ENCODE measurements at places on chromosomes 6 and 20.

GRCh38 chr6:69220375-69220774 lies 576.4 kb downstream of the LMBRD1 start:
- DNase-seq = no peak

DNA sequence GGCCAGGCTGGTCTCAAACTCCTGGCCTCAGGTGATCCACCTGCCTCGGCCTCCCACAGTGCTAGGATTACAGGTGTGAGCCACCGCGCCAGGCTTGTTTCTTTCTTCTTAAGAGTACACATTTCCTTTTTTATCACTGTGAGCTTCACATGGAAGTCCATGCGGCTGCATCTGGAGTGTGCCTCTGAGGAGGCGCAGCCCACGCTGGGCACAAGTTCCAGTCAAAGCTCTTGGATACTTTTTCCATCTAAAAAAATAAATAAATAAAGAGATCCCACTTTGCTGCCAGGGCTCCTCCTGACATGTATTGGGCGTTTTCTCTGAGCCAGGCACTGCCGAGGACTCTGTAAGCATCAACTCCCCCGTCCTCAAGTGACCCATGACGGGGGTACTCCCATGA lies 123.0 kb downstream of the PREX1 start:
- DNase-seq = no peak

GRCh38 chr20:40390654-40391053 lies 298.4 kb downstream of the MAFB start:
- no peak for DNase-seq

DNA sequence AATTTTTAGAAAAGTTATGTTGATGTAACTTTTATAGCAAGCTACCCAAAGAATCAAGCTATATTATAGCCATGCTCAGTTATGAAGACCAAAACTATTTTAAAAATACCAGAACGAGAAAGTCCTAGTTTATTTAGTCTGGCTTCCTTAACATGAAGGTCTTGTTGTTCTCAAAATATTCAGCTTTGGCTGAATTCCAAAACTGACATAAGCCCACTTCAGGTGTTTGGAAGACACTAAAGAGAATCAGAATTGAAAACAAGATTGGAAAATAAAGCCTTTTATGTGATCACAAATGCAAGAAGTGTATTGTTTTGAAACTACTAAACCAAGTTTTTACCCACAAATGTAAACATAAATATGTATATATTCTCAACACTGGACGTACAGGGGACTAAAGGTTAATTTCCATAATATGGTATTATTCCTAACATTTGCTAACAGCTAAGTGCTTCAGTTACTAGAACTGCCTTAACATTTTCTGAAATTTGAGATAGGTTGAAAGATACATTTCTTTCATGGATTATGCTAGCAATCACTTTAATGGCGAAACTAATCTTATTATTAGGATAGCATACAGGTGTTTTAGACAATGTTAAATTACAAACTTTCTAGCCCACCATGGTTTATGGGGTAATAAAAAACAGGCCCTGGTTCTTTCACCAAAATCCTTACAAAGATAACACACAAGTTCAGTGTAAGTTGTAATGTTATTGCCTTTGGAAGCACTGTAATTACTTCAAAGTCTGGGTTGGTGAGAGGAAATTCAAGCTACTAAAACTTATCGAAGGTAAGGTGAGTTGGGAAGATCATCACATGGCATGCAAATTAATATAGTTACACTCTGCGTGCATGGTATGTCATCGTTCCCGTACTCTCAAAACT lies 1.6 kb downstream of the MAP3K5 start:
- no peak for DNase-seq

- DNase-seq = no peak
Measured at GRCh38 chr20:11459090-11459890, 458.4 kb upstream of the BTBD3 start.

- no peak for DNase-seq
Measured at GRCh38 chr6:166586424-166587156, at the start of gene RAMACL. RAMACL (minus strand) TSS chr6:166586678; CDS start chr6:166586477, 201 bp downstream.

DNA sequence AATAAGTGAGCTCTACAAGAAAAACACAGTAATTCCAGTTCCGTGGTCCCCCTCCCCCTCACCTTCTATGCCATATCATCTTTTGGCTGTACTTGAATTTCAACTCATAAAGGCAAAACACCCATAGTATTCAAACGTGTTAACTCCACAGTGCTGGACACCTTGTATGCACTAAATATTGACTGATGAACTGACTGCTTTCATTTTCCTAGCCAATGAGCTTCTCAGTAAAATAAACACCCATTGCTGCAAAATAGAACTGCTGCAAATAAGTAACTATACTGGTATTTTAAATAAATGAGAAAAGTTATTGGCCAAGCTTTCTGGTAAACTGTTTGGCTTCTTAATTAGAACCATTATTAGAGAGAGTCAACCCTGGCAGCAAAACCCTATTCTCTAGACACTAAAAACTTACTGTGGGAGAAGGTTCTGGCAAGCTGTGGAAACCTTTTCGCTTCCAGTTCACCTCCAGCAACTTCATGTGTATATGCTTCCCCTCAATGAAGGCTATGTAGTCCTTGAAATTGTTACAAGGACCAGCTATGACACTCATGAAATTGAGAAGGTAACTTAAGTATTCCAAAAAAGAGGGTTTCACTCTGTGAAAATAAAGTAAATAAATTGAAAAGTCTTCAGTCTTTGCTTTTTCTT lies 86.0 kb downstream of the MBOAT1 start:
- no peak for DNase-seq

- no peak for DNase-seq
Measured at GRCh38 chr20:51749674-51750036, 18.5 kb downstream of the ATP9A start.

GRCh38 chr20:57262301-57262700 lies 4.1 kb downstream of the BMP7 start:
- DNase-seq = no peak

- no peak for DNase-seq
Measured at GRCh38 chr6:54173089-54173488, 61.8 kb downstream of the MLIP start.

DNA sequence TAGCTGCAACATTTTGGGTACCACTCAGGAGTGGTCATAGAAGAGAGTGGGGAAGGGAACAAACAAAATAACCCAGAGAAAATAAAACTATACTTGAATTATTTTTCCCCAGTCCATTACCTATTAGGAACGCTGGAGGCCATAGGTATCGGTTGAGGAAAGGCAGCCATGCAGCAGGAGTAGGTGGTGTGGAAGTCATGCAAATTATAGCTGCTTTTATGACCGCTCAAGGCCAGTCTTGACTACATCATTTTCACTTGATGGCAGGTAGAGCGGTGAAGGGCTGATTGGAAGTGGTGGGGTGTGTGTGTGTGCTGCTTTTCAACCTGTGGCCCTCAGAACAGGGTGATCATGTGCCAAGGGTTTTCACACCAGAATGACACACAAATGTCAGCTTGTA lies 36.5 kb upstream of the KIF13A start:
- DNase-seq = no peak

DNA sequence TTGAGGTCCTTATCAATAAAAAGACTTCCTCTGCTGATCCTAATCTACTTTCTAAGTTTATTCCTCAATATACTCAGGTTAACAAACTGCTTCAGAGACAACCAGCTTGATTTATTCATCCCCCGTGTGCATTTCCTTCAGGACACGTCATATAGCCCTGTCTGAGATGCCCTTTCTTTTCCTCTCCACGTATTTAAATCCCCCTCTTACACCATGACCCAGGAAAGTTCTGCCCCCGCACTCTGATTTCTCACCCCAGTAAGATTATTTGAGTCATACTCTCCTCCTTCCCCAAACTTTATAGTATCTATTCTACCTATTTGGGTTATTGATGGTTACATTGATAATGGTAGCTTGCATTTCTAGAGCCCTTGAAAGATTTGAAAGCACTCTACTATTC lies 9.8 kb upstream of the CGA start:
- no peak for DNase-seq

GRCh38 chr6:37636801-37637561 lies 60.7 kb downstream of the MDGA1 start:
- DNase-seq = no peak

GRCh38 chr6:90362318-90362717 lies 65.7 kb upstream of the BACH2 start:
- DNase-seq = no peak

DNA sequence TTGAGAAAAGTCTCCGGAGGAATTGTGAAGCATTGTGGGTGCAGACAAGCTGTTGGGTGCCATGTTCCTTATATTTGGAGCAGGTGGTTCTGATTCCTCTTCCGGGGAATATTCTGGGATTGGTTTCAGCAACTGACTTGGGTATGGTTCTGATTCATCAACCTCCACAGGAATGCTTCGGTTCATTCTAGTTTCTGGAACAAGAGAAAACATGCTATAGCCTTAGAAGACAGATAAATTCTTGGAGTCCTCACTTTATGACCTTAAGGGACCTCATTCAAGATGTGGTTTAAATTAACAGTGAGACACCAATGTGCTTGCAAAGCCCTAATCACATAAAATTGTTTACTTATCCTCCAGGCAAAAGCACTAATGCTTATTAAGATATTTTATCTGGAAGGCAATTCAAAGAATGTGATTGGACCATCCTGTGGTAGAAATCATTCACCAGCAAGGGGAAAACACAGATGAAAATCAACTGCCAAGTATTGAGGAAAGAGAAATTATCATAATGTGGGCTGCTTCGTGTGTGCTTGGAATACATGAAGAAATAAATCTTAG lies 13.7 kb downstream of the TRAF3IP2 start:
- DNase-seq = no peak

- no peak for DNase-seq
Measured at GRCh38 chr6:37399795-37400490, 33.1 kb upstream of the CMTR1 start.

DNA sequence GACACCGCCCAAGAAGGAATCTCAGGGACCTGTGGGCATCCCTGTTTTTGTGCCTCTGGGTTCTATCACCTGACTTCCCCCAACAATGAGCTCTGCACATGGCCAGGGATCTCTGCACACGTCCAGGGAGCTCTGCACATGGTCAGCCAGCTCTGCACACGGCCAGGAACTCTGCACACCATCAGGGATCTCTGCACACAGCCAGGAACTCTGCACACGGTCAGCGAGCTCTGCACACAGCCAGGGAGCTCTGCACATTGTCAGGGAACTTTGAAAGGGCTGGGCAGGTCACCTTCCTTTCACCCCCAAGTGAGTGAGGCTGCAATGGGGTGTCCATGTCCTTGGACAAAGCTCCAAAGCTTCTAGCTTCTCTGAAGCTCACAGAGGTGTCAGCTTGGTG lies 5.2 kb upstream of the SLCO4A1 start:
- no peak for DNase-seq

DNA sequence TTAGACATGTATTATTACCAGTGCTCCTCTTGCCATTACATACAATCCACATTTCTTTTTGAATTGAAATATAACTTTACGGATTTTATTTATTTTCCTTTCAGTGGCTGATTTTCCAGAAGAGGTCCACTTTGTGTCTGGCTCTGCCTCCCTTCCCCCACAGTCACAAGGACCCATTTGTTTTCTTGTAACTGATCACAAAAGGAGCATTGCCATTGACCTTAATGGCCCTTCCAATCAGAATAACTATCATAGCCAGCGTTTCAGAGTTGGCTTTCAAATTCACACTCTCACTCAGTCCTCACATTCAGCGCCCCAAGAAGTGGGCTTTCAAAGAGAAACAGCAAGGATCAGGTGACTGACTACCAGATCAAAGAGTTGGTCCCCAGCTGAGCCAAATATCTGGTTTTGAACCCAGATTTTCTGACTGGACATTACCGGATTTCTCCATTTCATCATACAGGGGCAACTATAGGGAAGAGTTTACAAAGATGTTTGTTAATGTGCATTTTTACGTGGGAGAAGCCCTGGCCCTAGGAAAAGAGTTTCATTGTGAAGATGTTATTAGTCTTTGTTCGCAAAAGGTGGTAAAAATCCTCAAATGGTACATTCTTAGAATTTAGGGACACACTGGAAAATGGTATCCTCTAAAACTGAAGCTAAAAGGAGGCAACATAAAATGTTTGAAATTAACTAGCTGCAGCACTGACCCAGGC lies 2.0 kb upstream of the SLC22A23 start:
- no peak for DNase-seq

DNA sequence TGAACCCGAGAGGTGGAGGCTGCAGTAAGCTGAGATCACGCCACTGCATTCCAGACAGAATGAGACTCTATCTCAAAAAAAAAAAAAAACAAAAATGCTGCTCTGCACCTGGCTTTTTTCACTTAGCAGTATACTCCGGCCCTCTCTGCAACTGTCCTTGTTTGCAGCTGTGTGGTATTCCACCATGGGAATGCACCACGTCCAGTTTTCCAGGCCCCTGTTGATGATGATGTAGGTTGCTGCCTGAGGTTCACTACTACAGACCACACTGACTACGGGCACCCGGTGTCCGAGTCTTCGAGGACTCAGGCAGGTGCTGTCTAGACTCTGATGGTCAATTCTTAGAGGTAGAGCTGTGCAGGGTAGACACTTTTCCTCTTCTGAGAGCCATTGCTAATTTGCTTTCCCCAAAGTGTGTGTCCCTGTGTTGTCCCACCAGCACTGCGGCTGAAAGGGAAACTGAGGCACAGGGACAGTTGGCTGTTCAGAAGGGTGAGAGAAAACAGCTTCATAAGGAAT lies 56.5 kb downstream of the UBE2V1 start:
- DNase-seq = no peak

- DNase-seq = no peak
Measured at GRCh38 chr6:157271911-157272310, 51.4 kb downstream of the TMEM242 start.

DNA sequence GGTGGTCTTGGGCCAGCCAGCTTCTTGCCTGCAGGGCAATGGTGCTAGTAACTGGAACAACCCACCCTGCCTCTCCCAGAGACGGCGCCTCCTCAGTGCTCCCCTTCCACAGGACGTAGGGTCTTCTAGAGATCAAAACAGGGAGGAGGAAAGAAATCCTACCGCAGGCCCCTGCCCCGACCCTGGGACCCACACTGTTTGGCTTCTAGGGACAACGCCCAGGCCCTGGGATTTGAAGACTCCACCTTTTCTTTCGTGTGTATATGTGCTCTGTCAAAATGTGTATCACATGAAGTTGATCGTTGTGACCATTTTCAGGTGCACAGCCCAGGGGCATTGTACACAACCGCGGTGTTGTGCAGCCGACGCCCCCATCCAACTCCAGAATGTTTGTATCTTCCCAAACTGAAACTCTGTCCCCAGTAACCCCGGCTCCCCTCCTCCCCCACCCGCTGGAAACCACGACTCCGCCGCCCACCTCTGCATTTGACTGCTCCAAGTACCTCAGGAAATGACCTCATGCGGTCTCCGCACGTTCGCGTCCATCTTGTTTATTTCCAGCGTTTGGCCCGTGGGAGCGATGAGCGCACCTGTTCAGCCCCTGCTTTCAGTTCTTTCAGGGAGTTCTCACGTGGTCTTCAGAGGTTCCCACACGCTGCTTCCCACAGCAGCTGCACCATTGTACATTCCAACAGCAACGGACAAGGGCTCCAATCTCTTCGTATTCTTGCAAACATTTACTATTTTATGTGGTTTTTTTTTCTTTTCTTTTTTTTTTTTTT lies 3.4 kb upstream of the BHLHE23 start:
- no peak for DNase-seq

GRCh38 chr20:48759631-48760245 lies 68.1 kb downstream of the PREX1 start:
- no peak for DNase-seq

All from stimulated activated CD4-positive, alpha-beta T cell treated with anti-CD3 and anti-CD28 coated beads, TNF-alpha, amount 100 ng/mL, for 4 hours (primary cell).